ENCODE measurements at places on chromosomes 11 and 22.

GRCh38 chr11:68264244-68264643 is 7.5 kb downstream of the C11orf24 start:
- DNase-seq = no peak

GRCh38 chr11:123690485-123690884 is 36.1 kb upstream of the SCN3B start:
- no peak for DNase-seq

DNA sequence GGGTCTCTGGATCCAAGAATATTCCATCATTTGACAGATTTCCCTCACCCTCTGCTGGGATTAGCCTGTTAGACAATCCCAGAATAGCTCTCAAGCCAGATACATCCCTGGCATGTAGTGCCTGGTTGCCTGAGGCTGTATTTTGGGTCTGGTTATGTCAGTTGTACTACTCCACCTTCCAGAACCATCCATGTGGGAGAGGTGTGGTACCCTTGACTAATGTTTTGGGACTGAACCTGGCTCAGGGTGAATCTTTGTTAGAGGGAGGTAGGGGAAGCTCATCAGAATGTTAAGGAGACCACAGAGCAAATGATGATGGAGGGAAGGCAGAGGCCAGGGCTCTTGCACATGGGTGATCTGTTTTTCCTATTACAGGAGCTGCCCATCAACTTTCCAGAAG is 5.2 kb downstream of the C11orf52 start:
- no peak for DNase-seq

DNA sequence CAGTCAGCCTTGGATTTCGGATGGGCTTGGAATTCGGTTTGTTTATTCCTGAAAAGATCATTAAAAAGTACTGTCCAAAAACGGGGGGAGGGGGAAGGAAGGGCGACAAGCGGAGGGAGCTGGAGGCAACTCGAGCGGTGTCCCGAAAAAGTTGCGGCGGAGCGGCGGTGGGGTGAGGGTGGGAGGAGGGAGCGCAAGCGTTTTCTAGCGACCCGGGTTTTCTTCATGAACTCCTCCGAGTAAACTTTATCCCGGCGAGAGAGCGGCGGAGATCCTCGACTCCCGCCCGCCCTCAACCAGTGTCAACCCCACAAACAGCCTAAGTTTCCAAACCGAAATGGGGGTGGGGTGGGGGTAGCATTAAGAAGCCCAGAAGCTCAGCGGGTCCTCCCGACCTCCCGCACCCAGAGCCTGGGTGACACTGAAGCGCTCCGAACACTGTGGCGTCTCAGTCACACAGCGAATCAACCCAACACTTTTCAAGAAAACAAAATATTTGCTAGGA is 133.0 kb upstream of the C11orf58 start:
- DNase-seq = peak; percentile 36

DNA sequence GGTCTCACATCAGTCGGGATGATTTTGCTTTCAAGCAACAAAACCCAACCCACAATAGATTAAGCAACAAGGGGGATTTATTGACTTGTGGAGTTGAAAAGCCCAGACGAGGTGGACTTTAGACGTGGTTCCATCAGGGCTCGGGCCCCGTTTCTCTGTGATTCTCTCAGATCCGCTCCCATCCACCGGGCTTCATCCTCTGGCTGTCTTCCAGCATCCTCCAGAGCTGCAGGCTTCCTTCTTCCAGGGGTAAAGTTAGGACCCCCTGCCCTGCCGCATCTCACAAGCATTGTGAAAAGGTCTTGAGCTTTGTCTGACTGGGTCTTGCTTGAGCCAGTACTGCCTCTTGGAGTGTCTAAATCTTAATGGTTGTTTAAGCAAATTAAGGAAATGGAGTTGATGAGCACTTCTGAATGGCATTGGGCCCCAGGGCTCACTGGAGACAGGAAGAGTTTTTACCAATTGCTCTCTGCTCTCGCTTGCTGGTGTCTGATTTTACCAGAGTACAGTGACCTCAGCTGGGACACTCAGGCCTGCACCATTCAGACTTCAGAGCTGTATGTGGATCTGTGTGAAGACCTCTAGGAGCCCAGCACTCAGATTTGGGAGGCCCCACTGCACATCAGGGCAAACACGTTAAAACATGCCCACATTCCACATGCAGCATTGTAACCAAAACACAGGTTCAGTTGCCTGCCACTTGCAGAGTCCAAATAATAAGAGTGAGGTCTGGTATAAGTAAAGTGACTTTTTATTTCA is 13.5 kb upstream of the FTH1 start:
- no peak for DNase-seq

GRCh38 chr22:19233189-19233661 is 54.7 kb upstream of the SLC25A1 start:
- no peak for DNase-seq

DNA sequence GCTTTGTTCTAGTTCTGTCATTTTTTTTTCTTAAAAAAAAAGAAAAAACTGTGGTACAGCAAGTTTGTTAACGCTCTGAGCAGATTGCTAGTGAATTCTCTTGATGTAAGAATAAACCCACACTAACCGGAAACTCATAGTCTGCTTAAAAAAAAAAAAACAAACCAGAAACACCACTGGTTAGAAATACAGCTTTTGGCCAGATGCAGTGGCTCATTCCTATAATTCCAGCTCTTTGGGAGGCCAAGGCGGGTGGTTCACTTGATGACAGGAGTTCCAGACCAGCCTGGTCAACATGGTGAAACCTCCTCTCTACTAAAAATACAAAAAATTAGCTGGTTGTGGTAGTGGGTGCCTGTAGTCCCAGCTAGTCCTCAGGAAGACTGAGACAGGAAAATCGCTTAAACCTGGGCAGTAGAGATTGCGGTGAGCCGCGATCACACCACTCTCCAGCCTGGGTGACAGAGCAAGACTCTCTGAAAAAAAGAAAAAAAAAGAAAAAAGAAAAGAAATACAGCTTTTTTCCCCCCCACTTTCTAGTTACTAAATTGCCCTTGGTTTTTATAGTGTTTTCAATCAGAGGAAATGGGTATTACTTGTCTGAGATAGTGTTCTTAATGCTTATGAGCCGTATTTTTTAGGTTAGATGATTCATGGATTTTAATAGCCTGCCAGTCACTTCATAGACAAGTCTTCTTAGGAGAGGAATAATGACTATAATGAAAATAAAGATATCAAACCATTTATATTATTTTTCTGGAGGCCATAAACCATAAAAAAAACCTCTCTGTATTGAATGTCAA is 222.8 kb downstream of the DDX10 start:
- DNase-seq = no peak

GRCh38 chr22:37708580-37709444 is 12.0 kb downstream of the TRIOBP start:
- DNase-seq = no peak
